ENCODE measurements at places on chromosomes 3 and 15. TPM values are rescaled to one million over a fixed set of nuclear protein-coding genes. Genes with fewer than 3 reads are reported as not detected.

ZPLD1 gene
- not detected for total RNA-seq

MYRIP gene
- 0.59 TPM for total RNA-seq

RTP1 gene
- not detected for total RNA-seq

DNA sequence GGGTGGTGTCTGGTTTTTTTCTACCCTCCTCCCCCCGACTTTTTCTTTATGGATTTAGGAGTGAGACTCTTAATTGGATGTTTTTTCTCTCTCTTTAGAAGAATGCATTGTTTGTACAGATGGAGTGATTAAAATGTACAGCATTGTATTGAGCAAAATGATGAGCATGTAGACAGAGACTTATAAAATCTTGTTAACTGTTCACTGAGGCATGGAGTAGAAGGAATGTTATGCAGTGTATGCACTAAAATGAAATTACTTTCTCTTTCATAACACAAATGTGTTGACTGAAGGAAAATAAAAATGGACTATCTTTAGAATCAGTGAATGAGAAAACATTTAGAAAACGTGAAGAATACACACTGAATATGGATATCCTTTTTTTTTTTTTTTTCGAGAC is 39.8 kb downstream of the ZFAND6 start:
- DNase-seq: no peak

GRCh38 chr15:75606711-75607699 is 18.5 kb downstream of the SNUPN start:
- DNase-seq: no peak

DNA sequence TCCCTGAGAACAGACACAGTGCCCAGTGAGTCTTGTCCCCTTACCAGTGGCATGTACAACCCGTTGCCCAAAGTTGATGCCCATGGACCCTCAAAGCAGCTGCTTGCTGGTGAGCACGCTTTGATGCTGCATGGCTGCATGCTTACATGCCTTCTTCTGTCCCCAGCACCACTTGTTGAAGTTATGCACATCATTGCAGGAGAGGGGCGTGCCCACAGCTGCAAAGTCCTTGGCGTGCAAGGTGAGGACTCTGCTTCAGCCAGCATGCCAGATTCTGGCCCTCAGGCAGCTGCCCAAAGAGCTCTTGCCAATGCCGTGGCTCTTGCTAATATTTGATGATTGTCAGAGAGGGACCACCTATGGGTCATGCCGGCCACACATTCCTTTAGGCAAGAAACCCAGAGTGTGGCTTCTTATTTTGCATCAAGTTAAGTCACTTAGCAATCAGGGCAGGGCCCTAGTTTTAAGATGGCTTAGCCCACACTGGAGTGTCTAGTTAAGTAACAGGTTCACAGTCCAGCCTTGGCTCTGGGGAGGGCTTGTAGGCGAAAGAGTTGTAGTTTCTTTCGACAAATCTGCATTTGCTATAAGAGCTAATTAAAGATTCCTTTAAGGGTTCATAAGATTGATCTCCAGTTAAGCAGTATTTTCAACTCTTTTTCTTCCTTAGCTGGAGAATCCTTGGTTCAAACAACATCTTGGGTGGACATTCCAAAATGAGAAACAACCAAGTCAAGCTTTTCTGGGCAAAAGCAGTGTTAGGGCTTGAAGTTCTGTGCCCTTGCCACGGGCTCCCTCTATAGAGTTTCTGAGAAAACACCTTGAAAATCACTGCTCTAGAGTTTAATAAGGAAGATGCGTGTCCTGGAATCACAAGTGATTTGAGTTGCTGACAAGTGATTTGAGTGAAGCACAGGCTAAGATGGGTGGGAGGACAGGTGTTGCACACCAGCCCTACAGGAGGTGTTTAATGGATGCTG is 128.6 kb downstream of the SLCO3A1 start:
- DNase-seq: no peak

DNA sequence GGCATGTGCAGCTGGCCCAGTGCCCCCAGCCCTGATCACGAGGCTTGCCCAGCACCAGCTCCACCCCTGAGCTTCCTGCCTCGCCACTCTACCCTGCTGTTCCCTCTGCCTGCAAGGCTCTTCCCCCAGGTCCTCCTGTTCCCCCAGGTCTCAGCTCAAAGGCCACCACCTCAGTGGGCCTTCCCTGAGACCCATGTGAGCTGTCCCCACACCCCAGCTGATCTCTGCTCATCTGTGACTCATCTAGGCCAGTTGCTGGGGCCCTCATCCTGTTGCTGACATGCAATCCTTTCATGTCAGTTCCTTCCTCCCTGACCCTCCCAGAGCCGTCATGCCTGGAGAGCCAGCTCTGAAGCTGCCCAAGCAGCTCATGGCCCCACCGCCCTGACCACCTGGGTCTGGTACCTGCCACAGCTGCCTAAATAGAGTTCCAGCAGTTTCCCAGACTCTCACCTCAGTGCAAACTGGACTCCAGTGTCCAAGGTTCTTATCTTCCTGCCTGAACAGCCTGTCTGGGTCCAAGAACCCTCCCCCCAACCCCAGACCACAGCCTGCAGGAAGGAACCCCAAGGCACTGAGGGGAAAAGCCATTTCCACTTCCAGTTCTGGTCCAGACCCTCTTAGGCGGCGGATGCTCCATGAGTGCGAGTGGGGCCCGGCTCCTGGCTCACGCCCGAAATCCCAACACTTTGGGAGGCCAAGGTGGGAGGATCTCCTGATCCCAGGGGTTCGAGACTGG is 116.6 kb upstream of the IQSEC1 start:
- no peak for DNase-seq

DNA sequence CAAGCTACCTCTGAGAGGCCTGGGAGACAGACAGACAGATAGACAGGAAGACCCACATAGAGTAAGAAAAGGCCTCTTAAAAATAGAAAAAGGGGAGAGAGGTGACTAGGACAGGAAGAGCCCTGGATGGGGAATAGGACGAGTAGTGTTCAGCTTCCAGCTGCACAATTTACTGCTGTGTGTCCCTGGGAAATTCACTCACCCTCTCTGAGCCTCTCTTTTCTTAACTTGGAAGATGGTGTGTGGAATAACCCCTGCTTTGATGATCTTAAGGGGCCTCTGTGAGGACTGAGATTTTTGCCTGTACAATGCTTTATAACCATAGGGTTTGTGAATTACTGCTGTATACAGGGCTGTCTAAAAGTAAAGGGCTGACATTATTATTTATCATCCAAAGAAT is 37.5 kb downstream of the FEM1B start:
- no peak for DNase-seq

DNA sequence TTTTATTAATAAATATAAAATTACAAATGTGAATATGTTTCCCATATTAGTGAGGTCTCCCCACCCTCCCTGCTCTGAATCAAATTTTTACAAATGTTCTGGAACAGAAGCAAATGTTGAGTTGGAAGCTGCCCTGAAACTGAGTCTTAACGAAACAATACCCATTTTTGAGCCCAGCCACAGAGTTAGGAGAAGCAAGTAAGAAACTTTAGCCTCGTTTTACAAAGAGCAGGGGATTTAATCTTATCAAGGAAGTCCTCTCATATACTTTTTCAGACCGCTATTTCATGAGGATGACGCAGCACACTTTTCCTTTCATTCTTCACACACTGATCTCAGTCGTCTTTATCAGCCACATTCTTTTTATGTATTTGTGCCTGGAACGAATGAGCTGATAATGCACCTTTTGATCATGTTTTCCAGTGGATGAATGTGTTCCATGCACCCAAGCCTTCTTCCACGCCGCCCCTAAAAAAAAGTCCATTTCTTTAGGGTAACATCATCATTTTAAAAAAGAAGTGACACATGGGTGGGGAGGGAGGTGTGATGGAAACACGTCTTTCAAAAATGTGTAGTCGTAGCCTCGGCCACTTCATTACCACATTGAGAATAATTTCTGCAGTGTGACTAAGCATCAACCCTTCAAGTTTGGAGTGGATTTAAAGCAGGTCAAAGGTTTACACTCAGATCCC is 48.1 kb downstream of the SETMAR start:
- no peak for DNase-seq

DNA sequence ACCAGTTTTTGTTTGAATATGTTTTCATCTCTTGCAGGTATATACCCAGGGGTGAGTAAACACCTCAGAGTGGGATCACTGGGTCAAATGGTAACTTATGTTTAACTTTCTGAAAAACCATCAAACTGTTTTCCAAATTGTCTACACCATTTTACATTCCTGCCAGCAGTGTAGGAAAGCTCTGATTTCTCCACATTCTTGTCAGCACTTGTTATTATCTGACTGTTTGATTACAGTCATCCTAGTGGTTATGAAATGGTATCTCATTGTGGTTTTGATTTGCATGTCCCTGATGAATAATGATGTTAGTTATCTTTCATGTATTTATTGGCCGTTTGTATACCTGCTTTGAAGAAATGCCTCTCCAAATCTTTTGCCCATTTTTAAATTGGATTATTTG is 13.8 kb downstream of the FSD2 start:
- no peak for DNase-seq

- no peak for DNase-seq
Measured at GRCh38 chr3:119628390-119628789, 30.7 kb downstream of the PLA1A start.

DNA sequence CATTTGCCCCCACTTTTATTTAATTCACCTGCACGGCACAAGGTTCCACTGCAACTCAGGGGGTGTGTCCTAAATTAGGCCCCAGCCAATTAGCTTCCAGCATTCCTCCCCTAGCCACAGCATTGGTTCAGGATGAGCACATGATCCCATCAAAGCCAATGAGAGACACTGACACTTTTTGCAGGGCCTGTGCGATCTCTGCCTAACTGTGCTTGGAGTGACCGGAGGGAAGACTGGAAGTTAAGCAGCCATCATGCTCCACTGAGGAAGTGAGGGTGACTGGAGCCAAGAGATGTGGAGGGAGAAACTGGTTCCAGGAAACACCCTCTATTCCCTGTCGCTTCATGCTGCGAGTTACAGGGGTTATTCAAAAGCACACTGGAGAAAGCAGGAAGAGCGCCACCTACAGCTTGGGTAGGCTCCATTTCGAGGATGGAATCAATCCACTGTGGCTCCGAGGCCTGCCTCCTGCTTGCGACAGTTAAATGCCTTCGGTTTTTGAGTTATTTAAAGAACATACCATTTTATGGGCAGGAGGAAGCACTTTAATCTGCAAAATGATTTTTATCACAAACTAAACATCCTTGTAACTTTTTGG is 122.2 kb upstream of the WNT5A start:
- DNase-seq: no peak

DNA sequence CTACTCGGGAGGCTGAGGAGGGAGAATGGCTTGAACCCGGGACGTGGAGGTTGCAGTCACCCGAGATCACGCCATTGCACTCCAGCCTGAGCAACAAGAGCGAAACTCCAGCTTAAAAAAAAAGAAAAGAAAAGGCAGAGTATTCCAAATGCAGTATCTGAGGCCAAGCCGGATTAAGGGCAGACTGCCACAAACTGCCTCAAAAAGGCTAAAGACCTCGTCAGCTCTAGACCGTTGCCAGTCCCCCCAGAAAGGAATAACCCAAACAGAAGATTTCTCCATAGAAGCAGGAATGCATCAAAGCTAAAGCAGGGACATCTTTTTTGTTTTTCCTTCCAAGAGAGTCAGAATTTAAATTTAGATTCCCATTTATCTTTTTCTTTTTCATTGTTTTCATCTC is 72.9 kb downstream of the TM4SF4 start:
- DNase-seq: no peak

Measured in Panc1 (cell line).